ENCODE measurements at places on chromosomes 3 and 15. TPM values are rescaled to one million over a fixed set of nuclear protein-coding genes. Genes with fewer than 3 reads are reported as not detected.

IL5RA gene
- total RNA-seq = not detected

IL20RB gene
- total RNA-seq = 1.8 TPM

UROC1 gene
- total RNA-seq = not detected

CIB2 gene
- under 0.01 TPM for total RNA-seq

GOLGA6A gene
- total RNA-seq = not detected

GPR160 gene
- 0.39 TPM for total RNA-seq

SLC15A2 gene
- total RNA-seq = not detected

Measured in subcutaneous preadipocyte (primary cell).